ENCODE measurements at places on chromosomes 7 and 10.

DNA sequence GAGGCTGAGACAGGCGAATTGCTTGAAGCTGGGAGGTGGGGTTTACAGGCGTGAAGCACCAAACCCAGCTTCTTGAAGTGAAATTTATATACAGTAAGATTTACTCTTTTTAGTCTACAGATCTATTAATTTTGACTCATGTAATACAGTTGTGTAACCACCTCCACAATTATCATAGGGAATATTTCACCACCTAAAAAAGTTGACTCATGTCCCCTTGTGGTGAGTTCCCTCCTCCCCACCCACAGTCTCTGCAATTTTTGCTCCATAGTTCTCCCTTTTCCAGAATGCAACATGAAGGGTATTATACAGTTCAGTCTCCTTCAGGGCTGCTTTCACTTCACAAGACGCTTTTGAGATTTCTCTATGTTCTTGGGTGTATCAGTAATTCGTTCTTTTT is 156.8 kb downstream of the FAM107B start:
- no peak for DNase-seq

DNA sequence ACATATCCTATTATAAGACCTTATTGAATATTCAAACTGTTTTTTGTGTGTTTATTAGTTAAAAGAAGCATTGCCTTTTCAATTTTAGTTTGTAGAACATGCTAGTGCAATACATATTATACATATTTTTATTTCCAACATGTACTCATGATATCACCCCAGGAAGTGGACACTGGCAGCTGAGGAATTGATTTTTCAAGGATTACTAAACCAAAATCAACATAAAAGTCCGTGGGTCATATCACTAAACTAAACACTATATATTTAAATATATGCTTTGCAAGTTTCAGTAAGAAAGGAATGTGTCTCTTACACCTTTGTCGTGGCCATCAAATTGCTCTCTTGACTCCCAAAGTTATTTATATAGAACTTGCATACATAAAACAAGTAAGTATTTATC is 185.2 kb downstream of the AGMO start:
- no peak for DNase-seq

- DNase-seq = peak; percentile 25
Measured at GRCh38 chr10:132257271-132257670, 50.5 kb downstream of the STK32C start.

DNA sequence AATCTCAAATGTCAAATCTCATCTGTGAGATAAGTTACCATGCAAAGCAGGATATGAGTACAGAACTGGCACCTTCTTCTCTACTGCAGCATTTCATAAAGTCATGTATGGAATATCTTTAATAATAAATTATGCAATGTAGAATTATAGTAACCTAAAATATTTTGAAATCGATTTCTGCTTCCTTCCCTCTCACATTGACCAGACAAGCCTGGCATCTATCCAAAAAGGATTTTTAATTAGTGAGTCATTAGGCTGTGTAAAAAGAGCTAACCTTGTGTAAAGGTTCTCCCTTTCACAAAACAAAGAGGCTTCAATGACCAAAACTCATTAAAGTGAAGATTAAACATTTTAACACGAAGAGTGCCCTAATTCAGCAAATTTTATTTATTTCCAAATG is 48.8 kb upstream of the EXOC6 start:
- no peak for DNase-seq

- no peak for DNase-seq
Measured at GRCh38 chr7:114886241-114886640, 35.7 kb upstream of the MDFIC start.

GRCh38 chr7:148474481-148475025 is 116.0 kb upstream of the C7orf33 start:
- no peak for DNase-seq

DNA sequence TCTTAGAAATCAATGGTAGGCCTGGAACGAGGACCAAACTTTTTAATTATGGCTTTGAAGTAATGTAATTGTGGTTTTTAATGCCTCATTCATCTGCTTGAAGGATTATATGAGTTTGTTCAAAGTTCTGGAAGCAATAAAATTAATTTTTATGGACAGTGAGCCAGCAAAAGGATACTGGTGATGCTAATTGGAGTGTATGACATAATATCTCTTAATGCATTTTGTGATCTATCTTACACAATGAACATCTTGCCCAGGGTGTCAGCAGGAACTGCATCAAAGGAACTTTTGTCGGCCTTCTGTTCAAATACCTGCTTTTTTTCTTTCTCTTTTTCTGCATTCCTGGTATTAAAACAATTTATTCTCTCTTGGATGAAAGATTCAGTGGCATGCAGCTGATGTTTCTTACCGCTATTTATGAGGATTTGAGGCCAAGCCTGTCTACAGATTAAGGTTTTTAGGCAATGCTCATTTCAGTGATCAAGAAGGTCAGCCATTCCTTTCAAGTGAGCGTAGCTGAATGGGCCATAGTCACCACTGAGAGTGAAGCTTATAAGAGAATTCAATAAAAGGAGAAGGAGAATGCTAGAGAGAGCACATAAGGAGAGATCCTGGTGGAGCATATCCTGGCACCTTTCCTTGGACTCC is 974.8 kb downstream of the SORCS3 start:
- DNase-seq = no peak

DNA sequence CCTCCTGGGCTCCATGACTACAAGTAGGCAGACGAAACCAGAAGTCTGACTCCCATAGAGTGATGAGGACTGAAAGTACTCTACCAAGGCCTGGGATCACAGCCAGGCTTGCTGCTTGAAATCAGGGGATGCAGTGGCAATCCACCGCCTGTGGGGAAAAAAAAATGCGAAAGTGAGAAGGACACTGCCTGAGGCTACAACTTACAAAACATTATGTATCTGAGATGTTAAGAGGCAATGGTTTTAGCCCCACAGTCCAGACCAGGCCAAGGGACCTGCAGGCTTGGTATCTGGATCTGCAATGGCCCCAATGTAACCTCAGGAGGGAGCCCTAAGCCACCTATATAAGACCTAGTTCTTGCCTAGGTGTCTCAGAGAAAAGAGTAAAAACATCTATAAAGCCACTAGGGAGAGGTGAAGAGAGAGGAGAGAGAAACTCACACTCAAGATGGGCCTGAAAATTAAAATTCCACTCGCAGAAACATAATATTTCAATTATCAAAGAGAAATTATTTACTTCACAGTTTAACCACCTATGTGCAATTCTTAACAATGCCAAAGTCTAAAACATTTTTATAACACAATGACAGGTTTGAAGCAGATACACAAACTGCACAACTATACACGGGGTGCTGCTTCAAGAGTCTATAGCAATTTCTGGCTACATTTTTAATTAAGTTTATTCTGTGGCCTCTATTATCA is 13.9 kb downstream of the DNAJC1 start:
- DNase-seq = peak; percentile 48

DNA sequence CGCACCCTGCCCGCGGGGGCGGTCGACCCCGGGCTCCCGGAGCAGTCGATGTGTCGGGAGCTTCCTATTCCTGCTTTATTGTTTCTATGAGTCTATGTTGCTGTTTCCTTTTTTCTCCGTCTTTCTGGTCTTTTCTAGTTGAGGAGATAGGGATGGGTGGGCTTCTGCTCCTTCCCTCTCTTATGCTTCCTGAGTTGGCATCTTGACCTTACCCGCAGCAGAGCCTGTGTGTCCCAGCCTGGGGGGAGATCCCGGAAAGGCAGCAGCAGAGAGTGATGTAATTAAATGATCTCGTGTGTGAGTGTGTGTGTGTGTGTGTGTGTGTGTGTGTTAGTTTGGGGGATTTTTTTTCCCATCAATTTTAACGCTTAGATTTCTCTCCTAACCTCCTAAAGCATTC is 486 bp upstream of the SORCS1 start:
- DNase-seq = no peak

DNA sequence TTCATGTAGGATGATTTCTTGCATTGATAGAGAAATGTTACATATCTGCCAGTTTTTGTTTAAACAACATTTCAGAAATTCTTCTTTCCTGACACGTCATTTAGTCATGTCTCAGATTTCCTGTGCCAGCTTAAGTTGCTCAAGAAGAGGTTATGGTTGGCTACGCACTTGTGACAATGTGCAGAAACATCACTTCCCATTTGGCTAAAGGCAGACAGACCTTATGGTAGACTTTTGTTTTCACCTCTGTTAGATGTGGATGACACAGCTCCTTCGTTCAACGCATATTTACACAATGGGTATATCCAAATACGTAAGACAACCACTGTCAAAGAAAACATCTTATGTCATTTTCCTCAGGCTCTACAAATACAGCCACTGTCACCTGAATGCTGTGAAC is 125.8 kb downstream of the DOCK4 start:
- DNase-seq = peak; percentile 92

Data from brain microvascular endothelial cell (primary cell).